Nasal cavity respiratory epithelium epithelial cell of viscerocranial mucosa (primary cell): ENCODE measurements at places on chromosomes 5 and 9. TPM values are rescaled to one million over a fixed set of nuclear protein-coding genes. Genes with fewer than 3 reads are reported as not detected.

Gene FOXD4L5
- under 0.01 and 0.14 TPM in 2 replicates for total RNA-seq

Gene C1QTNF3
- total RNA-seq, result 0.34 and 1.00 TPM in 2 replicates

Gene CCL27
- 0.21 and 0.34 TPM in 2 replicates for total RNA-seq

Gene PTGS1
- total RNA-seq, result 0.28 and 0.34 TPM in 2 replicates

Gene PTCD2
- 9.2 and 10.8 TPM in 2 replicates for total RNA-seq

Gene TTLL11
- 2.1 and 5.2 TPM in 2 replicates for total RNA-seq

Gene FBXW2
- 29.0 and 57.4 TPM in 2 replicates for total RNA-seq

Gene WNT8A
- total RNA-seq, result not detected in 2 replicates

Gene TAF11L10
- not detected in 2 replicates for total RNA-seq

Gene PAXX
- 7.8 and 9.9 TPM in 2 replicates for total RNA-seq

Gene MOB3B
- total RNA-seq, result 0.68 and 4.1 TPM in 2 replicates

Gene GABRA1
- not detected in 2 replicates for total RNA-seq

Gene KCNV2
- not detected in 2 replicates for total RNA-seq

Gene WDR70
- 24.6 and 43.5 TPM in 2 replicates for total RNA-seq

Gene SNCB
- total RNA-seq, result 0.34 TPM in 1 of 2 replicates, not detected in the other

Gene CD274
- total RNA-seq, result 20.2 and 56.0 TPM in 2 replicates

Gene TYRP1
- not detected in 2 replicates for total RNA-seq

Gene IL13
- total RNA-seq, result not detected in 2 replicates

Gene SLC45A2
- total RNA-seq, result 0.14 TPM in 1 of 2 replicates, not detected in the other

Gene CSF2
- 0.50 TPM in 1 of 2 replicates, not detected in the other for total RNA-seq

Gene HAPLN1
- total RNA-seq, result not detected in 2 replicates

Gene C5orf52
- total RNA-seq, result not detected in 2 replicates

Gene CAMK2A
- 0.34 and 1.00 TPM in 2 replicates for total RNA-seq

Gene DCAF10
- total RNA-seq, result 31.8 and 85.6 TPM in 2 replicates

Gene CSNK1A1
- 820 and 869 TPM in 2 replicates for total RNA-seq

Gene IGFBPL1
- total RNA-seq, result 0.07 TPM in 1 of 2 replicates, not detected in the other
